ENCODE measurements at places on chromosomes 4 and X.

- no peak for DNase-seq
Observed at GRCh38 chr4:20180509-20180908, 71.2 kb upstream of the SLIT2 start.

DNA sequence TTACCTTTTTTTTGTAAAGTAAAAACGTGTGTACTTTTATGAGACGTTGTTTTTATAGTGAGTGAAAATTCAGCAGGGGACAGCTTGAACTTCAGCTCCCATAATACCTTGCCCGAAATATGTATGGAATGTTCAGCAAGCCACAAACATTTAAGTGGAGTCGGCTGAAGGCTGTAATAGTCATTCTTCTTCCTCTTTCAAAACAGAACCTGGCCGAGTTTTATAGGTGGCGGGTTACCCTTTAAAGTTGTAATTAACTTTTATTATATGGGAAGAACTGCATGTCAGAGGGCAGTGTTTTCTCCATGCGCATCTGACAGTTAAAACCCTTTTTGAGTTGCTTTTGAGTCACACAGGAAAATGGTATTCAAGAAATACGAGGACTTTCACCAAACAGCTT lies 50.7 kb downstream of the CLDN34 start:
- DNase-seq, result no peak

- no peak for DNase-seq
Observed at GRCh38 chr4:111519683-111520082, 625.6 kb upstream of the FAM241A start.

DNA sequence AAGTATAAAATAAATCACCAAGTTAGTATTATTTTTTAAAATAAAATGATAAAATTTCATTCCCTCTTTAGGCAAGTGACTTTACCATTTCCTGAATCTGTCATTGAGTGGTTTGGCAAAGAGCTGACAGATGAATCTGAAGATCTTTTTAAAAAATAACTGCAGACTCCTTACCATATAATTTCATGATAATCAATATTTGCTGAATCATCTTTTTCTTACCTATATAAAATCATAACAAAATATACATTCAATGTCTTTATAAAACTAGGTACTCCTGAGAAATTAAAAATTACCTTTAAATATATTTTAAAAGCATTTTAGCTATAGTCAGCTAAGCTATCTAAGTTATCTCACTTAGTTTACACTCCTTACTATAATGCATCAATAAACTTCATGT lies 17.2 kb downstream of the ANXA10 start:
- DNase-seq, result no peak

Data from naive B cell (primary cell).